IPS DF 6.9 (cell line): ENCODE measurements at places on chromosomes 7 and 10.

DNA sequence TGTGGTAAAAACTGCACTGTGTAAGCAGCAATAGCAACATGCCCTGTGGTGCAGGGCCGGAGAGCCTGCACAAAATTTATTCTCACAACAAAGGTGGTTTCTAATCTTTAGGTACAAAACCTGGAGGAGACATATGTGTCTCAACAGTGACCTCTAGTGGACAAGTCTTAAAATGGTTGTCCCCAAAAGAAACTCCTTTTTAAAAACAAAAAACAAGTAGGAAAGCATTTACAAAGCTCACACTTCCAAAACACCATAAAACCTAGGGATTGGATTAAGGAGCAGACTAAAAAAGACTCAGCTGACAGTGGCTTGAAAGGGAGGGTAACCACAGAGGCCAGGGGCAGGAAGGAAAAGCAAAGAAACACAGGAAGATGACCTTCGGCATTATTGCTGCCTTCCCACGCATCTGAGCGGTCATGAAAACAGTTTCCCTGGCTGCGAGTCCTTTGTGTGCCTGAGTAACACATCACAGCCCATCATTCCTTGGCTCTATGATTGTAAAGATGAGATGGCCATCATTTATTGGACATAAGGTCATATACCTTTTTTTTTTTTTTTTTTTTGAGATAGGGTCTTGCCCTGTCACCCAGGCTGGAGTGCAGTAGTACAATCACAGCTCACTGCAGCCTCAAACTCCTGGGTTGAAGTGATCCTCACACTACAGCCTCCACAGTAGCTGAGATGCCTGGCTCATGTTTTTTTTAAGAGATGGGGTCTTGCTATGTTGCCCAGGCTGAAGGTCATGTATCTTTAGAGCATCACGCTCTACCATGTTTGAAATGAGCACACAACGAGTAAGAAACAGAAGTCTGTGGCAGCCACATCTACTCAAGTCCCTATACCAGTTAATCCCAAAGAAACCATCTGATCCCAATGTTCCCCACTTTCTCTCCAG, 39.5 kb downstream of the RSU1 start:
- DNase-seq = peak; percentile 22
- H3K36me3 ChIP-seq = no peaks in the 10 kb centered on the region
- no peak overlapping the region for H3K4me3 ChIP-seq

GRCh38 chr7:37409461-37409860, 39.2 kb downstream of the ELMO1 start:
- H3K36me3 ChIP-seq = no peaks in the 10 kb centered on the region
- H3K4me1 ChIP-seq = no peaks in the 10 kb centered on the region
- no peaks in the 10 kb centered on the region; the same call in 1 of the 2 replicates for H3K27me3 ChIP-seq
- no peak overlapping the region for H3K27ac ChIP-seq
- H3K4me3 ChIP-seq = no peak overlapping the region

DNA sequence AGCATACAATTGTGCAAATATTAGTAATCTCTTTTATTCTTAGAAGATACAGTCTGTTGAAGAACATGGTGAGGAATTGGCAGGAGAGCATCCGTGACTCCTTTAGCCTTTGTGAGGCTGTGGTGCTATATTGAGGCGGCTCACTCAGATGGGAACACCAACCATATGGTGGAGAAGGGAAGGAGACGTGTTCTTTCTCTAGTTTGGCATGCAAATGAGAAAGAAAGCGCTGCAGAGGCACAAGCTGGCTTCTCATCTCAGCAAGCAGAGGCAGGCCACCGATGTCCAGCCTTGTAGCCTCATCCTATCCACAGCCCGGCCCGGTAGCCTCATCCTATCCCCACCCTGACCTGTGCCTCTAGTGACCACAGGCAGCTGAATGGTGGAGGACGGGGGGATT, 288.3 kb downstream of the CAMK1D start:
- no peaks in the 10 kb centered on the region for H3K36me3 ChIP-seq
- H3K27ac ChIP-seq = no peak overlapping the region
- DNase-seq = no peak

DNA sequence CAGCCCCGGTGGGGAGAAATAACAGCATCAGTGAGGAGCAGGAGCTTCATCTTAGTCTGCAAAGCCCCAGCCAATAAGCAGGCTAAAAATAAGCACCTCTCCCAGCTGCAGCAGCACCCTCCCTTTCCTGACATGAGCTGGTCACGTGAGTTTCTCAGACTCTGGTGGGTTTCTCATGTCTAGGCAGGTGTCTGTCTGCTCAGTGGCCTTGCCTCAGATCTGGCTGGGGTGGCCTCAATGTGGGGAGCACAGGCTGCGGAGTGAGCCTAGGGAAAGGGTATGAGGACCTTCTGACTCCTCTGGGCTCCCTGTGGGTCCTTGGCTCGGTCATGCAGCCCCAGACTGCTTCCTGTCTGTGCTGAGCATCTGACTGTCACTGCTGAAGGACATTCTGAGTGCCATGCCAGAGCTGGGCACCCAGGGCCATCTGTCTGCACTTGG, 81.6 kb upstream of the LRRC4 start:
- H3K36me3 ChIP-seq = no peaks in the 10 kb centered on the region
- H3K4me1 ChIP-seq = no peaks in the 10 kb centered on the region; the same call in 1 of the 2 replicates
- no peak for DNase-seq
- no peak overlapping the region for H3K4me3 ChIP-seq

DNA sequence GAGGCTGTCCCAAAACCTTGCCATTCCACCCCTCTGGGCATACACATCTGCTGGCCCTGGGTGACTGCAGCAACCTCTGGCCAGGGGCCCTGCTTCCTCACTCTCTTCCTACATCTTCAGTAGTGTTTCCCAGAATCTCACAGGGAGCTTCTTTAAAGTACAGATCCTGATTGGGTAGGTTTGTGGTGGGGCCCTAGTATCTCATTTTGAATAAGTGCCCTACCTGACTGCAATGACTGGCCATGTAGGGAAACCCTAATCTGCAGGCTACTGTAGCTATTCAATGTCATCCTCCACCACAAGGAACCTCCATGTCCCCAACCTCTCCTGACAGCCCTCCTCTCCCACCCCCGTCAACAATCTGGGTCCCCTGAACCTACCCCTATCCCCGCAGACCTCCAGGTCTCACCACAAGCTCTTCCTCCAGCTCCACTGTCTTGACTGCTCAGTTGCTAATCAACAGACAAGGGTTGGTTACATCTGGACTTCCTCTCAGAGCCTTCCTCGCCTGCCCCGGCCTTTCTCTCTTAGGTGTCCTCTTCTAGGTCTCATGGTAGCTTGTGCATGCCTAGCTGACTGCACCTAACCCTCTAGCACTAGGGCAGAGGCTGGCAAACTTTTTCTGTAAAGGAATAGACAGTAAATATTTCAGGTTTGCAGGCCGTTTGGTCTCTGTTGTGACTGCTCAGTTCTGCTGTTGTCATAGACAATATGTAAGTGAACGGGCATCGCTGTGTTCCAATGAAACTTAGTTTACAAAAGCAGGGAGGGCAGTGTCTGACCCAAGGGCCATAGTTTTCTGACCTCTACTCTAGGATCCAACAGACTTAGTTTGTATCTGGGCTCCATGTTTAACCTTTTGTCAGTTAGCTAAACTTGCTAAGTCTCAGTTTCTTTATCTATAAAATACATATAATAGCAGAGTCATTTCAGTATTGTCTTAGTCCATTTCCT, 121.1 kb downstream of the AOAH start:
- no peak overlapping the region for H3K4me3 ChIP-seq
- no peaks in the 10 kb centered on the region for H3K4me1 ChIP-seq
- no peak overlapping the region for H3K27ac ChIP-seq
- DNase-seq = no peak
- H3K27me3 ChIP-seq = no peaks in the 10 kb centered on the region

GRCh38 chr10:15871823-15872222, 11.5 kb upstream of the MINDY3 start:
- H3K27me3 ChIP-seq = peaks cover 3% of the 10 kb centered on the region; the same call in 1 of the 2 replicates
- no peak overlapping the region for H3K27ac ChIP-seq
- no peak for DNase-seq
- H3K36me3 ChIP-seq = no peaks in the 10 kb centered on the region

DNA sequence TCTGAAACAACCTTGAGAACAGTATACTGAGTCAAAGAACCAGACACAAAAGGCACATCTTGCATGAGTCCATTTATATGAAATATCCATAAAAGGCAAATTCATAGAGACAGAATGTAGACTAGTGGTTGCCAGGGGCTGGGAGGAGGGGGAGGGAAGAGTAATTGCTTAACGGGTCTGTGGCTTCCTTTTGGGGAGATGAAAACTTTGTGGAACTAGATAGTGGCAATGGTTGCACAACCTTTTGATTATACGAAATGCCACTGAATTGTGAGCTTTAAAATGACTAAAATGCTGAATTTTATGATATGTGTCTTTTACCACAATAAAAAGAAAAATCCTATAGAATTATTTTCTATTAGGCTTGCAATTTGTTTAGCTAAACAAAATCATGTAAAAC, 16.8 kb downstream of the ADRB1 start:
- no peaks in the 10 kb centered on the region for H3K27me3 ChIP-seq
- no peak overlapping the region for H3K27ac ChIP-seq
- H3K4me3 ChIP-seq = no peak overlapping the region
- no peaks in the 10 kb centered on the region for H3K36me3 ChIP-seq

DNA sequence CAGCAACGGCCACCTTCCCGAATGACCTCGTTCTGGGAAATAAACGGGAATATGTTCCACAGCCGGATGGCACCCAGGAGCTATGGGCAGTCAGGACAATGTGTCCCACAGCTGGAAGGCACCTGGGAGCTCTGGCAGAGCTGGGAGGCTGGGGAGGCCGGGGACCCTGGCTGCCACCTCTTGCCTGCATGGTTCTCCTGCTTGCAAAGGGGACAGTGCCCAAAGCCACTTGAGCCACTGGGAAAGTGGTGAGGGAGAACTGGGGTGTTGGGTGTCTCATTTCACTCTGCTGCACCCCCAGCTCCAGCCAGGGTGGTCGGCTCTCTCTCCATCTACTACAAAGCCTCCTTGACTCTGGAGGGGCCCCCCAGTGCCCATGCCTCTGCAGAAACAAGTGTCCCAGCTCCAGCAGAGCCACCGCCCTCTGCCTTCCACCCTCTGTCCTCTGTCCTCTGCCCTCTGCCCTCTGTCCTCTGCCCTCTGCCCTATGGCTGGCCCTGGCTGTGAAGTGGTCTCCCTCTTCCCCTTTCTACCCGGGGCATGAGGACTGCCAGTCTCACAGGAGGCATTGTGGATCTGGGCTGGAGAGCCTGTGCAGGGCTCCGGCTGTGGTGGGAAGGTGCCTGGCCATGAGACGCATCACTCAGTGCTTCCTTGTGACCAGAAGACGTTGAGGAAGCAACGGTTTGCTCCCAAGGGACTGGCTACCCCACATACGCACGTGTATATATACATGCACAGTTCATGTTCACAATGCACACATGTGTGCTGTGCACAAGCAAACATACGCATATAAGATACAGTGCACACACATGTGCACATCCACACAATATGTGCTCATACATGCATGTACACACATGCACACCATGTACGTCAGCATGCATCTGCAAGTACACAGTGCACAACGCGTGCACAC, 21.5 kb upstream of the INPP5A start:
- H3K4me3 ChIP-seq = no peak overlapping the region
- peaks cover 10% of the 10 kb centered on the region for H3K4me1 ChIP-seq
- H3K27ac ChIP-seq = no peak overlapping the region
- no peaks in the 10 kb centered on the region for H3K36me3 ChIP-seq

- DNase-seq = no peak
- no peaks in the 10 kb centered on the region for H3K4me1 ChIP-seq
- H3K27me3 ChIP-seq = no peaks in the 10 kb centered on the region
- no peaks in the 10 kb centered on the region for H3K36me3 ChIP-seq
- no peak overlapping the region for H3K4me3 ChIP-seq
Measured at GRCh38 chr7:32658467-32658869, 163.2 kb downstream of the AVL9 start.

GRCh38 chr7:55382251-55382650, 17.1 kb downstream of the LANCL2 start:
- H3K4me1 ChIP-seq = no peaks in the 10 kb centered on the region; the same call in 1 of the 2 replicates
- DNase-seq = no peak
- H3K36me3 ChIP-seq = no peaks in the 10 kb centered on the region
- no peak overlapping the region for H3K4me3 ChIP-seq
- H3K27ac ChIP-seq = no peak overlapping the region

DNA sequence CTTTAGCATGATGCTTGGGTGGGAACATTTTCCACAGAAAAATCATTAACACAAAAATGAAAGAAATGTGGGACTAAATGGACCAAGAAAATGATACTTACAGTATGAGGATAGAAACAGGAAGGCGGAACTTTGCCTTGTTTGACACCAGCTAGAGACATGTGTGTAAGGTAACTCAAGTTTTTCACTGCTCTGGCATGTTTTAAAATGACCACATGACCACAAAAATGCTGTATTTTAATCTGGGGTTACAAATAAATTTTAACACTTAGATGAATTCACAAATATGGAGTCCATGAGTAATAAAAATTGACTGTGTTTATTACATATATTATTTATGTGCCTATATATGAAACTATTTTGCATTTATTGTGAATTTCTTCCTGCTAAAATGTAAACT, 100.9 kb upstream of the PHYHIPL start:
- H3K27ac ChIP-seq = no peak overlapping the region
- H3K4me3 ChIP-seq = no peak overlapping the region
- no peaks in the 10 kb centered on the region for H3K27me3 ChIP-seq
- DNase-seq = no peak
- H3K36me3 ChIP-seq = no peaks in the 10 kb centered on the region
- peaks cover 2% of the 10 kb centered on the region; the same call in 1 of the 2 replicates for H3K4me1 ChIP-seq

- DNase-seq = no peak
- H3K4me3 ChIP-seq = no peak overlapping the region
Measured at GRCh38 chr10:17113889-17114540, 15.6 kb downstream of the CUBN start.

DNA sequence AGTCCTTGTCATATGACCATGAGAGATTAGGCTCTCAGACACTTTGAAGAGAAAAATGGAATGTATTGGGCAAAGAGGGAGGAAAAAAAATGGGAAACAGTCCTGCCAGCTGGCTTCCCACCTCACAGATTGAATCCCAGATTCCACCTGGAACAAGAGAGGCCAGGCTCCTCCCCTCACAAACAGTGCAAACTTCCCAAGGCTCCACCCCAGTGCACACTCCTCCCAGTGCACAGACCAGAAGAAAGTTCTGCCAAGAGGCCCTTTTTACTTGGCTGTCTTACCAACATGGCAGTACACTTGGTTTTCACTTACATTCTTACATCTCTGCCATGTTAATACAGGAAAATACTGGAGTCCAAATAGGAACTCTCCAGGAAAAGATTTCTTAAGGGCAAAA, 202.3 kb downstream of the AHR start:
- DNase-seq = no peak
- no peaks in the 10 kb centered on the region for H3K27me3 ChIP-seq

GRCh38 chr10:76543655-76544054, 1094.0 kb downstream of the KCNMA1 start:
- no peak overlapping the region for H3K4me3 ChIP-seq
- H3K27me3 ChIP-seq = no peaks in the 10 kb centered on the region
- DNase-seq = no peak
- 0 out of 2 replicates have a peak, but pooled peaks cover 2% of the 10 kb centered on the region for H3K4me1 ChIP-seq
- H3K27ac ChIP-seq = no peak overlapping the region

DNA sequence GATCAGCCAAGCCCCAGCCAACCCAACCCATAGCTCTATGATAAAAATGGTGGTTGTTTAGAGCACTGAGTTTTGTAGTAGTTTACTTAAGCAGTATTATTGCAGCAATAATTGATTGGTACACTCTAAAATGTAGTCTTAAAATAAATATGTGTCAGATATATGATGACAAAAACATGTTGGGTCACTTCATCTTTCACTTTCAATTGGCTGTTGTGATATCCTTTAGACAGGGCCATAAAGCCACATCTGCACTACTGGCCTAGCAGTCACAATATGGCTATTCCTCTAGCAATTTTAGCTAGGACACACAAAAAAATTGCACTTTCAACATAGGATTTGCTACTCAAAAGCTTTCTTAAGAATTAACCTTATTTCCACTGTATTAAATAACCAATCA, 5.9 kb upstream of the CAV1 start:
- DNase-seq = no peak
- no peaks in the 10 kb centered on the region for H3K27me3 ChIP-seq
- no peak overlapping the region for H3K27ac ChIP-seq
- H3K4me3 ChIP-seq = no peak overlapping the region
- no peaks in the 10 kb centered on the region for H3K36me3 ChIP-seq
- H3K4me1 ChIP-seq = no peaks in the 10 kb centered on the region; the same call in 1 of the 2 replicates
